ENCODE measurements at places on chromosomes 2 and 18. TPM values are rescaled to one million over a fixed set of nuclear protein-coding genes. Genes with fewer than 3 reads are reported as not detected.

- peaks cover 54% of the 10 kb centered on the region for H3K36me3 ChIP-seq
- no peaks in the 10 kb centered on the region for H3K27me3 ChIP-seq
- H3K4me1 ChIP-seq = peaks cover 9% of the 10 kb centered on the region
- no peak overlapping the region for H3K27ac ChIP-seq
- H3K4me3 ChIP-seq = no peak overlapping the region
These were observed 135.6 kb upstream of the DAPL1 start for GRCh38 chr2:158659483-158659882.

CHRNG gene
- total RNA-seq = not detected

- peak; percentile 45 for DNase-seq
- H3K27ac ChIP-seq = no peak overlapping the region
- no peaks in the 10 kb centered on the region for H3K36me3 ChIP-seq
These were observed 131.0 kb downstream of the ATL2 start for GRCh38 chr2:38246105-38246504.

DNA sequence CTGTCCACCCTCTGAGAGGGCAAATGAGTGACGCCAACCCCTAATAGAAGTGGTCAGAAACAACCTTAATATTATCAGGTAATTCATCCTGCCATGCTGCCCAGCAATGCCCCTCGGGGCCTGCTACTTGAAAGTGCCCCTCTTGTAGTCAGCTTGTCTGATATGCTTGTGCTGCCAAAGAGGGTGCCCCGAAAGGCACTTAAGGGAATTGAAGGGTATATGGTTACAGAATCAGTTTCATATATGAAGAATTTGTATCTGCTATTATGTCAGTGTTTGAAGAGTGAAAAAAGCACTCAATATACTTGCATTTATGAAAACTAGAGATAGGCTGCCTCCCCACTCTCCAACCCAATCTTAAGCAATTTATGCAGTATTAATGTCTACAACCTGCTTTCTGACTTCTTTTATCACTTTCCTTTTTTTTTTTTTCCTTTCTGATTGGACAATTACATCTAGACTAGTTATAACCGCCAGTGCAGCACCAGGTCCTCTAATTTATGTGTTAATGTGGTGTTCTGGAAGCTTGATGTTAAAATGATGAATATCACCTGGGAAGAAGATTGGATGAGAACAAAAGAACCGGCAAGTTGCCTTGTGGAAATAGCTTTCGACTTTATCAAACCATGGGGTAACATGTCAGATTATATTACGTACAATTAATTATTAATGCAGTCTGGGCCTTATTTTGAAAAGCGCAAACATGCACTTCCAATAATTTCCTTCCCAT, 646.9 kb upstream of the ACVR2A start:
- H3K4me3 ChIP-seq = no peak overlapping the region
- no peaks in the 10 kb centered on the region for H3K36me3 ChIP-seq
- no peak for DNase-seq

DNA sequence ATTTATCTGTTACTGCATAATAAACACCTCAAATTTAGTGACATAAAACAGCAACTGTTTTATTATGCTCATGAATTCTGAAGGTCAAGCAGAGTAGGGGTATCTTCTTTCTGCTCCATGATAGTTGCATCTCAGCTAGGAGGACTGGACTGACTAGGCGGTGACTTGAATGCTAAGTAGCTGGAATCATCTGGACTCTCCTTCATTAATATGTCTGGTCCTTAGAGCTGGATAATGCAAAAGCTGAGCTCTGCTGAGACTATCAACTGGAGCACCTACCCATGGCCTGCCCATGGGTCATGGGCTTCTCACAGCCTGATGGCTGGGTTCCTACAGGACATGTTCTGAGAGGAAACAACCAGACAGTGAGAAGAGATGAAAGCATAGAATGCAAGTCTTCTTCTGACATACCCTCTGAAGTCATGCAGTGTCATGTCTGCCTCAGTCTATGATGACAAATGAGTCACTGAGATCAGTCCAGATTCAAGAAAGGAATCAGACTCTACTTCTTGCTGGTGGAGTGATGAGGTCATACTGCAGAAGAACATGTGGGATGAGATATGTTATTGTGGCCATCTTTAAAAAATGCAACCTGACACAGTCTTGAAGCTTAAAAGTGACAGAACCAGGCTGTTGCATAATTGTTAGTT, 174.2 kb upstream of the OSR1 start:
- no peaks in the 10 kb centered on the region for H3K4me1 ChIP-seq
- no peak for DNase-seq
- no peaks in the 10 kb centered on the region for H3K36me3 ChIP-seq
- H3K27me3 ChIP-seq = no peaks in the 10 kb centered on the region
- H3K4me3 ChIP-seq = no peak overlapping the region

GRCh38 chr18:65269375-65269774, 481.4 kb upstream of the CDH7 start:
- no peak for DNase-seq
- no peaks in the 10 kb centered on the region for H3K36me3 ChIP-seq
- H3K27me3 ChIP-seq = no peaks in the 10 kb centered on the region
- H3K4me1 ChIP-seq = no peaks in the 10 kb centered on the region
- no peak overlapping the region for H3K27ac ChIP-seq

- no peak overlapping the region for H3K27ac ChIP-seq
- H3K36me3 ChIP-seq = no peaks in the 10 kb centered on the region
- H3K4me1 ChIP-seq = peaks cover 7% of the 10 kb centered on the region
- no peak for DNase-seq
These were observed 11.2 kb upstream of the CYP27C1 start for GRCh38 chr2:127231130-127231865.

DNA sequence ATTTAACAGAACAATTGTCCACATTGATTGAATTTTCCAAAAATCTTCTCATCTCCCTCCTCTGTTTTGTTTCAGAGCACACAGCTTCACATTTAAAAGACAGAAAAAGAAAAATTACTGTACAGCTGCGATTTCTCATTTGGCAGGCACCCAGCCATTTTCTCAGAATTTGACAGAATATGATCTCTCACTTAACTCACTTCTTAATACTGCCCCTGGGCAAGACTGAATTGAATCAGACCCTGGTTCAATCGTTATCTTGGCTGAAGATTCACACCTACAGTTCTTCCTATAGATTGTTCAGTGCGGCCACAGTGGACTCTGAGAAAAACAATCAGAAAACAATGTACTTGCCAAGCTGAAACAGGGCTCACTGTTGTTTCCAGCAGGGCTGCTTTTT, 90.2 kb upstream of the LHCGR start:
- no peaks in the 10 kb centered on the region for H3K4me1 ChIP-seq
- no peaks in the 10 kb centered on the region for H3K36me3 ChIP-seq
- H3K27ac ChIP-seq = no peak overlapping the region
- peak; percentile 55 for DNase-seq
- no peaks in the 10 kb centered on the region for H3K27me3 ChIP-seq
- H3K4me3 ChIP-seq = no peak overlapping the region

DNA sequence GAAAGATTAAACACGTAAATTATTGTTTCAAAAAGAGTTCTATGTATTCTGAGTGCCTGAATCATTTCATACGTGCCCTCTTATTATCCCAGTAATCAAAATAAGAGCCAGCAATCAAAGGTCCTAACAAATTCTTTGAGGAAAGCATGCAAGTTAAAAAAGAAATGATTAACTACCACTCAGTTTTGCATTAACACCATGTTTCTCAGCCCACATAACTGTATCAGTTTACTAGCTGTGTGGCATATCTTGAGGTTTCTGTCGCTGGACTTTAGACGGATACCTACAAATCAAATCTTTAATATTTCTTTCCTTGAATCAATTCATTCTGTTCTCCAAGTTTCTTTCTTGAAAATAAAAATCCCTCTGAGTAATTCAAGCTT, 668.9 kb upstream of the CHAC2 start:
- no peak for DNase-seq
- no peaks in the 10 kb centered on the region for H3K36me3 ChIP-seq
- H3K4me1 ChIP-seq = no peaks in the 10 kb centered on the region
- H3K27ac ChIP-seq = no peak overlapping the region

- H3K27me3 ChIP-seq = no peaks in the 10 kb centered on the region
- H3K4me1 ChIP-seq = peaks cover 12% of the 10 kb centered on the region
- no peak overlapping the region for H3K4me3 ChIP-seq
- peak overlapping the region; percentile 44 for H3K27ac ChIP-seq
- no peaks in the 10 kb centered on the region for H3K36me3 ChIP-seq
- DNase-seq = no peak
These were observed 17.5 kb downstream of the STEAP3 start for GRCh38 chr2:119241205-119241532.

- H3K4me1 ChIP-seq = no peaks in the 10 kb centered on the region
- H3K36me3 ChIP-seq = no peaks in the 10 kb centered on the region
- no peak overlapping the region for H3K27ac ChIP-seq
- no peak overlapping the region for H3K4me3 ChIP-seq
These were observed 190.9 kb upstream of the PKDCC start for GRCh38 chr2:41856946-41857345.

DNA sequence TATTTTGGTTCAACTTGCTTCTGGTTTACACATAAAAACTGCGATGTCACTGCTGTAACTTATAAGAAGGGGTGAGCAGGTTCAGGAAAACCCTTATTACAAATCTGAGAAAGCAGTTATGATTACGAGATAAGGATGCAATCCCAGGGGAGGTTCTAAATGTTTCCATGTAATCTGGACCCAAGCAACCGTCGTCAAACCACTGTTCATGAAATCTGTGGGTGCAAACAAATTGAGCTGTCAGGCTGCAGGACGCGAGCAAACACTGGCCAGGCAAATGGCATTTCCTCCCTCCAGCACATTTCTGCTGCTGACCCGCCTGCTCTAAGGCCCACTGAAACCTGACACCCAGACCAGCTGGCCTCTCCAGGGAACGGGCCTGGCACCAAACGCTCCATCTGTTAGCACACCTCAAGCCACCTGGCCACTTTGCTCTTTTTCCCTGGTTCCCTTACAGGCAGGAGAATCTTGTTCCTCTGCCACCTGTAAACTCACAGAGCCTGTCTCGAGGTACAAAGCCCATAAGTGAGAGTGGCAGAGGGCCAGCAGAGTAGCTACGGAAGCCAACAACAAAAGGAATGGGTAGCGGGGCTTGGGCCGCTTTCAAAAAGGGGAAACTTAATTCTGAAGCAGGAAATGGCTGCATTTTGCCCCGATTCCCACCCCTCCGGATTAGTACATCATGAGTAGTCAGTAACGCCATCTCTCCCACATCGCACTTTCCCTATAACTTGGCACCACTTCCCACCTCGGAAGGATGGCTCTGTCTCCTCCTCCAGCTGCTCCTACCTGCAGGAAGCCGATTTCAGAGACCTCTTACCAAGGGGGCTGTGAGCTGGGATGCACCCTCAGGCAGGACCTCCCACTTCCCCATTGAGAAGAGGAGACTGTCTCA, 26.5 kb downstream of the CRACDL start:
- H3K36me3 ChIP-seq = no peaks in the 10 kb centered on the region
- no peak overlapping the region for H3K4me3 ChIP-seq
- peaks cover 21% of the 10 kb centered on the region for H3K4me1 ChIP-seq
- H3K27me3 ChIP-seq = no peaks in the 10 kb centered on the region

SKA1 gene
- total RNA-seq = not detected

NPAS2 gene
- total RNA-seq = 21.7 TPM

LHCGR gene
- total RNA-seq = 2.7 TPM

NEU4 gene
- total RNA-seq = 5.4 TPM

- H3K27me3 ChIP-seq = peaks cover 5% of the 10 kb centered on the region
- H3K27ac ChIP-seq = no peak overlapping the region
- H3K36me3 ChIP-seq = no peaks in the 10 kb centered on the region
- no peak for DNase-seq
- no peaks in the 10 kb centered on the region for H3K4me1 ChIP-seq
These were observed 5.7 kb upstream of the ERFE start for GRCh38 chr2:238152771-238153688.

- H3K27me3 ChIP-seq = no peaks in the 10 kb centered on the region
- no peak overlapping the region for H3K4me3 ChIP-seq
- no peak overlapping the region for H3K27ac ChIP-seq
- H3K4me1 ChIP-seq = peaks cover 8% of the 10 kb centered on the region
These were observed 144.8 kb downstream of the LDLRAD4 start for GRCh38 chr18:13363359-13363758.

GRCh38 chr18:77055429-77056300, 76.9 kb downstream of the MBP start:
- peaks cover 38% of the 10 kb centered on the region for H3K4me1 ChIP-seq
- no peak for DNase-seq
